ENCODE measurements at places on chromosomes 11 and 22.

DNA sequence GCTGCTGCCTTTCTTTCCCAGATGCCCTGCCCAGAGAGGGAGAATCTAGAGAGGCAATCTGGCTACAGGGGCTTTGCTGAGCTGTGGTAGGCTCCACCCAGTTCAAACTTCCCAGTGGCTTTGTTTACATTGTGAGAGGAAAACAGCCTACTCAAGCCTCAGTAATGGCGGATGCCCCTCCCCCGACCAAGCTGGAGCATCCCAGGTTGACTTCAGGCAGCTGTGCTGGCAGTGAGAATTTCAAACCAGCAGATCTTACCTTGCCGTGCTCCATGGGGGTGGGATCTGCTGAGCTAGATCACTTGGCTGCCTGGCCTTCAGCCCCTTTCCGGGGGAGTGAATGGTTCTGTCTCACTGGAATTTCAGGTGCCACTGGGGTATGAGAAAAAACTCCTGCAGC, 12.2 kb downstream of the BDNF start:
- DNase-seq, result no peak

DNA sequence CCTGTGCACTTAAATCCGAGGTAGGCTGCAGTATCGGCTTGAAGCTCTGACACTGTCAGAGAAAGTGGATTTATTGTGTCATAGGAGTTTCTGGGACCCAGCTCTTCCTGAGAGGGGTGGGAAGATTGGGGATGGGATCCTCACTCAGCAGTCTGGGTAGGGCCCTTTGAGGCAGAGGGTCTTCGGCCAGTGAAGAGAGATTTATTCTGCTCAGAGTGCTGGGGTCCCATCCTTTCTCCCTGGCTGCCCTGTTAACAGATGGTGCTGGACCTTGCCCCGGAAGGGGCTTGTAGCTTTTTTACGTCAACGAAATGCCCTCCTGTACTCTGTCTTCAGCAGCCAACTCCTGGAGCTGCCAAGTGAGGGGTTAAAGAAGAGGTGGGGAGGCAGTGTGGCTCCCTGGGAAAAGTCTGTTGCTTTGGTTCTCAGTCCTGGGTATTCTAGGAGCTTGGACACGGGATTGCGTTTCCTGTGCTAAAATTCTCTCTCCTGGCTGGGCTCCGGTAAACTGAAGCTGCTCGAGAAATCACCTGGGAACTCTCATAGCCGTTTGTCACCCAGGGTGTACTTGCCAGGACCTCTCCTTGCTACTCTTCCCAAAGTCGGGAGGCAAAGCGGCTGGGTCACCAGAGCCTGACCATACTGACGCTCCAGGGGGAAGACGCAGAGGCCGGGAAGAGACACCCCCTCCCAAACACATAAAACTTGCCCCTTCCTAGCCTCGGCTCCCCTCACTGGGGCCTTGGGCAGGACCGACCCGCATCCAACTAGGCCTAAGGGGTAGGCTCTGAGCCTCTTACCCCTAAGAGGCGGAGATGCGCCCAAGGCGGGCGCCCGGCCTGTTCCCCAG, 806 bp upstream of the SMDT1 start:
- DNase-seq, result no peak

GRCh38 chr11:77884186-77884828, 63.4 kb downstream of the AAMDC start:
- no peak for DNase-seq

DNA sequence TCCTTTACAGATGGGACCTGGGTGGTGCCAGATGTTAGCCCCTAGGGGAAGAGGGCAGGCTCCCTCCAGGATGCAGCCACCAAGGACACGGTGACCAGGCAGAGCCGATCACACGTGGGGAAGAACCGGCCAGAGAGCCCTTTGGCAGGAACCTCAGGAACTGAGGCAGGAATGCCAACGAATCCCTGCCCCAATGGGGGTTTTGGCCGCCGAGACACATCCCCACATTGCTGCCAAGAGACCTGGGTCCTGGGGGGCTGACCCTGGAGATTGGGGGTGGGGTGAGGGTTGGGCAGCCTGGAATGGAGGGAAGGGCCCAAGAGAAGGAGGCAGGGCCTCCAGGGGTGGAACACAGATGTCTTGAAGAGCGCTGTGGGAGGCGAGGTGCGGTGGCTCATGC, 28.7 kb upstream of the LMO1 start:
- no peak for DNase-seq

DNA sequence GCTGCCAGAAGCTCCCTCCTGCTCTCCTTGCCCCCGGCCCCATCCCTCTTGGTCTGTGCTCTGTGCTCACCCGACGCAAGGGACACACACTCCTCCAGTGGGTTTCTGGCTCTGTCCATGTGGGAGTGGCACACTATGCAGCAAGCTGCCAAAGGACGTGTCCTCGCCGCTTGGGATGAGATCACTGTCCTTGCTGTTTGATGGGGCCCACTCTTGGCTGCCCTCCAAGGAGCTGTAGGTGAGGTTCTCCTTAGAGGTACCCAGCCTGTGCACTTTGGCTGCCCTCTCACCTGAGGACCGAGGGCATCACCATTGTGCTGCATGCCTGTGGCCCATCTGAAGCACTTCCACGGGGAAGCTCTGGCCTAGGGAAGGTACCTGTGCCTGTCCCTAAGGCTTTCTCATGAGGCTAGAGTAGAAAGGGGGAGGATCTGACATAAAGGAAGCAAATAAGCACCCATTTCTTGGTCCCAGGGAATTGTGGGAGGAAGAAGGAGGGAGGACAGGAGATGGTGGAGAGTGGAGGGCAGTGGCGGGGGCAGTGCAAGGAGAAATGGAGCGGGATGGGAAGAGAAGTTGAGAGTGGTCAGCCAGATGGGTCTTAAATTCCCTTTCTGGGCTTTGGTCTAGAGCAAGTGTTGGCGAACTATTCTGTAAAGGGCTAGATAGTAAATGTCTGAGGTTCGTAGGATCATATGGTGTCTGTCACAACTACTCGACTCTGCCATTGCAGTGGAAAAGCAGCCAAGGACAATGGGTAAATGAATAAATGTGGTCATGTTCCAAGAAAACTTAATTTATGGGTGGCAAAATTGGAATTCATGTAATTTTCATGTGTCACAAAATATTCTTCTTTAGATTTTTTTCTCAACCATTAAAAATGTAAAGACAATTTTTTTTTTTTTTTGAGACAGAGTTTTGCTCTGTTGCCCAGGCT, 47.0 kb upstream of the AMPD3 start:
- DNase-seq, result no peak

DNA sequence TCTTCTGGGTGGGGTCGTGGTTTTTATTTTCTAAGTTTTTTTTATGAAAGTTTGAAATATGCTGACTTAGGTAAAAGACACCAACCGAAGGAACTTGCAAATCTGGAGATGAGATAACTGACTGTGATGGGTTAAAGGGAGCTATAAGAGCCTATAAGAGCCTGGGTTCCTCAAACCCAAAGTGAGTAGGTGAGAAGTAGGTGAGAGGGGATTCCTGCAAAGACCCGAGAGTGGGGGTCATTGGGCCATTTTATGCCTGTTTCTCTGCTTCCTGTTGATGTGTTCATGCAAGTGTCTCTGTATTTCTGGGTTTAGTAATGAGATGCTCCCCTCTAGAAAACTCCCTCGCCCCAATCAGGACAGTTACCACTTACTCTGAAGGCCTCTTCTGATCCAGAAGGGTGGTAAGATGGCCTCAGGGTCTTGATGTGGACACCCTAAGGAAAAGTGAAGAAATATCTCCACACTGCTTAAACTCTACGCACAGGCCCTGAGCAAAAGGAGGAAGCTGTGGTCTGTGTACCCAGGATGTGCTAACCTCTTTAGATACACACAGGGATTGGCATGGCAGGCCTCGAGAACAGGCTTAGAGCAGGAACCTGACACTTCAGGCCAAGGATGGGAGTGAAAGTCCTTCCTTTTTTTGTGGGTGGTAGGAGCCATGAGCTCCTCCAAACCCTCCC, 1.8 kb downstream of the FLI1 start:
- no peak for DNase-seq

- no peak for DNase-seq
Measured at GRCh38 chr22:32828561-32828960, 27.1 kb downstream of the TIMP3 start.

- DNase-seq, result no peak
Measured at GRCh38 chr11:123590296-123590912, 64.0 kb downstream of the SCN3B start.

DNA sequence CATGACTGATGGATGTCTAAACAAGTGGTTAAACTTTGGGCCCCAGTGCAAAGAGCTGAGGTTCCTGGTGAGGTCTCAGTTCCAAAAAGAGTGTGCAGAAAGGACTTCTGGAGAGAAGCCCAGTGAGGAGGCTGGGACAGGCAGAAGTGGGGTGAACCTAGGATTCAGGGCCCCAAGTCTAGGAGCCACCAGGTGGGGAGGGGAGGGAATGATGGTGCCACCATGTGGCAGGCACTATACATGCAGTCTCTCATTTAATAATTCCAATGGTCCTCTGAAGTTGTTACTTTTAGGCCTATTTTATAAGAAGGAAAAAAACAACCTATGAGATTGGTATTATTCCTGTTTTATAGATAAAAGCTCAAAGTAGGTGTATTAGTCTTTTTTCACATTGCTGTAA, 102.0 kb downstream of the INSC start:
- no peak for DNase-seq

GRCh38 chr11:79942090-79942489, 501.3 kb upstream of the TENM4 start:
- no peak for DNase-seq

GRCh38 chr11:98365190-98365589, 655.6 kb upstream of the CNTN5 start:
- no peak for DNase-seq

- no peak for DNase-seq
Measured at GRCh38 chr11:93740031-93740729, 1.1 kb downstream of the TAF1D start.

GRCh38 chr11:257766-258493, 20.3 kb upstream of the NLRP6 start:
- DNase-seq, result no peak

Measured in activated T-helper 1 cell treated with Interleukin-2 at 50 U/mL for 16 hours (primary cell).